ENCODE measurements at places on chromosomes 4 and X. TPM values are rescaled to one million over a fixed set of nuclear protein-coding genes. Genes with fewer than 3 reads are reported as not detected.

Gene RASL11B
- 50.0 TPM for total RNA-seq

Gene ATP5ME
- 177 TPM for total RNA-seq

GRCh38 chrX:152735860-152736511, 2.4 kb downstream of the MAGEA12 start:
- DNase-seq = no peak
- no peak overlapping the region for H3K4me3 ChIP-seq
- H3K27me3 ChIP-seq = no peaks in the 10 kb centered on the region
- H3K4me1 ChIP-seq = no peaks in the 10 kb centered on the region

- no peak overlapping the region for H3K27ac ChIP-seq
- H3K36me3 ChIP-seq = no peaks in the 10 kb centered on the region
Observed at GRCh38 chr4:151599863-151600262, 160.9 kb downstream of the GATB start.

GRCh38 chr4:53497487-53498244, 93.6 kb downstream of the LNX1 start:
- H3K4me1 ChIP-seq = peaks cover 2% of the 10 kb centered on the region
- H3K27me3 ChIP-seq = no peaks in the 10 kb centered on the region
- H3K36me3 ChIP-seq = no peaks in the 10 kb centered on the region
- no peak overlapping the region for H3K4me3 ChIP-seq
- DNase-seq = peak; percentile 90
- H3K27ac ChIP-seq = no peak overlapping the region

- no peaks in the 10 kb centered on the region for H3K27me3 ChIP-seq
- no peak overlapping the region for H3K4me3 ChIP-seq
- H3K27ac ChIP-seq = no peak overlapping the region
- peaks cover 4% of the 10 kb centered on the region for H3K4me1 ChIP-seq
- DNase-seq = no peak
- no peaks in the 10 kb centered on the region for H3K36me3 ChIP-seq
Observed at GRCh38 chrX:17566740-17567139, 170.6 kb upstream of the SCML1 start.

DNA sequence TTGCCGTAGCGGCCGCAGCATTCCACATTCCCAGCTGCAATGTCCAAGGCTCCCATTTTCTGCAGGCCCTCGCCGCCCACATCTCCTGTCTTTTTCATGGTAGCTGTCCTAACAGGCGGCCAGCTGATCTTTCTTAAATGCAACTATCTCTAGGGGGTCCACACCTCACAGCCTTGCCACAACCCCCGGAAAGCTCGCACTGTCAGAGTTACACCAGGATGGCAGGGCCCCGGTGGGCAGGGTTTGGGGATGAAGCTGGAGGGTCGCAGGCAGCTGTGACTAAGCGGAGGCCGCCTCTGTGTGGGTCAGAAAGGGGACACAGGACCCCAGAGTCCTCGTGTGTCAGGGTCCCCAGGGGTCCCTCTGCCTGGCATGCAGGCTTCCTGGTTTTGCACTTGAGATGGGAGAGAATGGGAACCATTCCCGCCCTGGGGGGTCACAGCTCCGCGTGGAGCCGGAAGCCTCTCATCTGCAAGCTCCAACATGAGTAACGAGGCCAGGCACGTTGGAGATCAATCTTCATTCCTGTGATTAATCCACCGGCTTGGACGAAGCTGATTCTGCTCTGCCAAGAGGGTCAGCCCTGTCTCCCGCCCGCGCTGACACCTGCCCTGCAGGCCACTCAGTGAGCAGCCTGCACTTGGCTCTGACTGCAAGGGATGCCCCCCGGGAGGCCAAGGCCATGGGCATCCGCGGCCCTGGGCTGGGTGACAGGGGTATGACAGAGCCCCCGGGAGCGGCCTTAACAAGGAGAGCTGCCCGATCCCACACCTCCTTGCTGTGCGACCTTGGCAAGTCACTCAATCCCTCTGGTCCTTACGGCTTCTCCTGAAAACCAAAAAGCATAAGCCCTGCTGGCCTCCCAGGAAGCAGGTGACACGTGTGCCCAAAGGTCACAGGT, 97.9 kb downstream of the ADRA2C start:
- H3K36me3 ChIP-seq = no peaks in the 10 kb centered on the region
- no peak overlapping the region for H3K27ac ChIP-seq
- no peaks in the 10 kb centered on the region for H3K4me1 ChIP-seq
- no peak for DNase-seq
- peaks cover 29% of the 10 kb centered on the region for H3K27me3 ChIP-seq

GRCh38 chr4:154416190-154416547, 75.4 kb downstream of the DCHS2 start:
- peak; percentile 52 for DNase-seq
- no peaks in the 10 kb centered on the region for H3K36me3 ChIP-seq
- peaks cover 19% of the 10 kb centered on the region for H3K27me3 ChIP-seq
- H3K27ac ChIP-seq = no peak overlapping the region

Data from cardiac muscle cell (in vitro differentiated cells and primary cell).